SK-N-MC (cell line): ENCODE measurements at places on chromosomes 16 and 17.

GRCh38 chr17:74842599-74843351 lies 16.9 kb downstream of the GRIN2C start:
- DNase-seq = no peak

GRCh38 chr16:69055008-69055407 lies 50.4 kb upstream of the HAS3 start:
- no peak for DNase-seq

DNA sequence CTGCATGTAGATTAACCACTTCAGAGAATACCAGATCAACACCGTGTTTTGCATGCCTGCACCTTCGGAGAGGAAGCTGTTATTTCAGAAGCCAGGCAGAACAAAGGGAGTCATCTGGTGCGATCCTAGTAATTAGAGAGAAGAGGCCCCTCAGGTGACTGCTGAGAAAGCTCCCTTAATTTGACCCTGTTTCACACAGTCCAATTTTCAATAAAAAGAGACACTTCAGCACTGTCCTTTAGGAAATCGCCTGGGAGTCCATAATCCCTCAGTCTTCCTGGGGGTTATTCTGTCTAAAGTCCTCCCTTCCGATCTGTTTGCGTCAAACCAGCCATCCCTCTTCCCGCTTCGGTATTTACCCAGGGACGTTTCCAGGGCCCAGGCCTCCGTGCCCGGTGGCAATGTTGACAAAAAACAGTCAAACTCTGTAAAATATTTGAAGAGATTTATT lies 23.4 kb upstream of the TNRC6C start:
- DNase-seq = no peak

DNA sequence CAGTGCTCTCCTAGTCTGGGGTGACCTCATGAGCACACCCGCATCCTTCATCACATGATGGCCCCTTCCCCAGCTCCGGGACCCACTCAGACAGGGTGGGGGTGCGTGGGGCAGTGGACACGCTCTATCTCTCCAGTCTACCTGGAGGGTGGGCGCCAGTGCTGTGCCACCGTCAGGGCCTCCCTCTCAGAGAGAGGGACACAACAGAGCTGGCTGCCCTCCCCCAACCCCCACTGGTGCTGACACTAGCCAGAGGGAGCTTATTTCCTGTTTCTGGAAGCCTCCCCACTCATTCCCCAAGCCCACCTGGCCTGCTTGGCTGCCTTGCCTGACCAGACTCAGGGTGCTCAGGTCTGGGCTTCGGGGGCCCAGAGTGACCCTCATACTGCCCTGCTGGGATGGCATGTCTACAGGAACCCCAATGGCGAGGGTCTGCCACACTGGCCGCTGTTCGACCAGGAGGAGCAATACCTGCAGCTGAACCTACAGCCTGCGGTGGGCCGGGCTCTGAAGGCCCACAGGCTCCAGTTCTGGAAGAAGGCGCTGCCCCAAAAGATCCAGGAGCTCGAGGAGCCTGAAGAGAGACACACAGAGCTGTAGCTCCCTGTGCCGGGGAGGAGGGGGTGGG lies 8.2 kb downstream of the CES2 start:
- no peak for DNase-seq

DNA sequence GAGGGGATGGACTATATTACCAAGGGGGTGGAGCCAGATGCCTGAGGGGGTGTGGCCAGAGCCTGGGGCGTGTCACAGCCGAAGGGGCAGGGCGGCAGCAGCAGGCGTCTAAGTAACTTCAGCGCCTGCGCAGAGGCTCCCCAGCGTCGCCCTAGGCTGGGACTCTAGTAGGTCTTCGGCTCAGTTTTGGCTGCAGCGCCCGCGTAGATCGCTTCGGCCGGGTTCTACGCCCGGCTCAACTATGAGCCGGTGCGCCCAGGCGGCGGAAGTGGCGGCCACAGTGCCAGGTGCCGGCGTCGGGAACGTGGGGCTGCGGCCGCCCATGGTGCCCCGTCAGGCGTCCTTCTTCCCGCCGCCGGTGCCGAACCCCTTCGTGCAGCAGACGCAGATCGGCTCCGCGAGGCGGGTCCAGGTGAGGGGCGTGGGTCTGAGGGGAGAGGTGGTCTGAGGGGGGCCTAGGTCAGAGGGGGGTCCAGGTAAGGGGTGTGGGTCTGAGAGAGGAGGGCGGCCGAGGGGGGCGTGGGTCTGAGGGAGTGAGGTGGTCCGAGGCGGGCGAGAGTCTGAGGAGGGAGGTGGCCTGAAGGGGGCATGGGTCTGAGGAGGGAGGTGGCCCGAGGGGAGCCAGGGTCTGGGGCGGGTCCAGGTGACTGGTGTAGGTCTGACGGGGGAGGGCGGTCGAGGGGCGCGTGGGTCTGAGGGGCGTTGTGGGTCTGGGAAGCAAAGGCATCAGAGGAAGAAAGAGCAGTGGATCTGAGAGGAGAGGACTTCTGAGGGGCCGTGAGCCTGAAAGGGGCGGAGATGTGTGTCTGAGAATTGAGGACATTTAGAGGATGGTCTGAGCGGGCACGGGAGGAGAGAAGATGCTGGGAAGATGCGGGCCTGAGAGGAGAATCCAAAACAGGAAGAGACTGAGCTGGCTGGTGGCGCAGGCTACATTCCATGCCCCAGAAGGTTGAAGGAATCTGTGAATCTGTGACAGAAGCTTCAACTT lies at the start of gene LPCAT2:
TSS of gene LPCAT2 (plus strand) at position 132 of the 991 bp plus-strand sequence. CDS start at position 242, 110 bp downstream.
- DNase-seq = peak; percentile 40

- DNase-seq = no peak
These were observed 671.1 kb downstream of the WWOX start for GRCh38 chr16:78770353-78771091.

- no peak for DNase-seq
These were observed 16.2 kb downstream of the SREBF1 start for GRCh38 chr17:17820463-17821158.

GRCh38 chr17:35621768-35622167 lies 34.6 kb downstream of the AP2B1 start:
- DNase-seq = no peak

DNA sequence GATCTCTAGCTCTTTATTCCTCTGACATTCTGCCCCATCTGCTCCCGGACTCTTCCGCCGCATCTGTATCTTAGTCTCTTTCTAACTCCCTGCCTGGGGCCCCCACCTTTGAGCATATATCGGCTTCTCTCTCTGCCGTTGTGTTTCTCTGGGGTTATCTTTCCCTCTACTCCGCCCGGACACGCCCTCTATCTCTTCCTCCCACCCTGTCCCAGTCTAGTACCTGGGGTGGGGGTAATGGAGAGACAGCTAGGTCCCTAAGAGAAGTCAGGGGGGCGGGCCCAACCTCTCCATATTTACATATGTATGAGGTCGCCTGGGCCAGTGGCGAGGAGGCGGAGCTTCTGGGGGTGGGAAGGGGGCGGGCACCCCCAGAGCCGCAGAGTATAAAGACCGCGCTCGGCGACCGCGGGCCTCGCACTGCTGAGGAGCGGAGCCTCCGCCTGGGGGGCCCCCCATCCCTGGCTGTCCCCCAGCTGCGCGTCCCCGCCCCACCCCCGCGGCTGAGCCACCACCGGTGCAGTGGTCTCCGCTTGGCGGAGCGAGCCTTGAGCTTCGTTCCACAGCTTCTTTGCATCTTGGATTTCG lies at the start of gene ATP1B2:
TSS of gene ATP1B2 (plus strand) at position 418 of the 588 bp plus-strand sequence. CDS start 593 bp downstream, outside the sequence.
- peak; percentile 35 for DNase-seq

GRCh38 chr17:73983621-73984400 lies 219.7 kb upstream of the RPL38 start:
- no peak for DNase-seq

GRCh38 chr16:66382966-66383299 lies 16.4 kb downstream of the CDH5 start:
- DNase-seq = no peak

DNA sequence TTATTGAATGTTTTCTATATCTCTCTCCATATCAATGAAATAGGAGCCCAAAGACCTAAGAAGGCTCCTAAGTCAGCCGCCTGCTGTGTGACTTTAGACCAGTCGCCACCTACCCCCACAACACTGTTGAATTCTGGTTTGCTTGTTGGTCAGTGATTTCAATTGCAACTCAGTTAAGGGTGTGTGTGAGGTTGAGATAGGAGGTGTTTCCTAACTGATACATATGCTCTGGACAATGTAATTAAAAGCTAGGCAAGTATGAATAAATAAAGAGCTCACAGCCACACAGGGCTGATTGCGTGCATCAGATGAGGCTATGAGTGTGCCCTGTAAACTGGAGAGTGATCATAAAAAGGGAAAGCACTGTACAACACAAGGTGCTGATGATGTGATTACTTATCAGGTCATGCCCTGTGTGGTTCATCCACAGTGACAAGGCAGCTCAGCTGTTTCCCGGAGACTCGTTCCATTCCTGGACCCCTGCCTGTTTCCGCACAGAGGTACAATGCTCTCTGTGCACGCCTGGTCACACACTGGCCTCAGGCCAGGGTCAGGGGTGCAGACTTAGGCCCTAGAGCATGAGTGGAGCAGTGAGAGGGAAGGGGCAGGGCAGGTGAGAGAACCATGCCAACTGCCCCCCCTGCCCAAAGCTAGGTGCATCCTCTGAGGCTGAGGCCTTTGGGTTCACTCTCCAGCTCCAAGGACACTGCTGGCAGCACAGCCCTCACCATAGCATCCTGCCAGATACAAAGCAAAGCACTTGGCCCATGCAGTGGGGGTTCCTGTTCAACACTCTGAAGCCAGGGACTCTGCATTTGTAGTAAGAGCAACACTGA lies 3.3 kb upstream of the KRT35 start:
- DNase-seq = no peak

- no peak for DNase-seq
These were observed 633 bp downstream of the TBC1D16 start for GRCh38 chr17:80034791-80035686.

DNA sequence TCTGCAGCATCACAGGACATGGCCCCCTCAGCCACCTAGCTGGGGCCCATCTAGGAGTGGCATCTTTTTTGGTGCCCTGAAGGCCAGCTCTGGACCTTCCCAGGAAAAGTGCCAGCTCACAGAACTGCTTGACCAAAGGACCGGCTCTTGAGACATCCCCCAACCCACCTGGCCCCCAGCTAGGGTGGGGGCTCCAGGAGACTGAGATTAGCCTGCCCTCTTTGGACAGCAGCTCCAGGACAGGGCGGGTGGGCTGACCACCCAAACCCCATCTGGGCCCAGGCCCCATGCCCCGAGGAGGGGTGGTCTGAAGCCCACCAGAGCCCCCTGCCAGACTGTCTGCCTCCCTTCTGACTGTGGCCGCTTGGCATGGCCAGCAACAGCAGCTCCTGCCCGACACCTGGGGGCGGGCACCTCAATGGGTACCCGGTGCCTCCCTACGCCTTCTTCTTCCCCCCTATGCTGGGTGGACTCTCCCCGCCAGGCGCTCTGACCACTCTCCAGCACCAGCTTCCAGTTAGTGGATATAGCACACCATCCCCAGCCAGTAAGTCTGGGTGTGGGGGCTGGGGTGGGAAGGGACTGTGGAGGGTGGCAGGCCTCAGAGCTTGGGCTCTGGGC lies 22.0 kb downstream of the RARA start:
- DNase-seq = no peak
